A673 (cell line): ENCODE measurements at places on chromosomes 6 and 20.

DNA sequence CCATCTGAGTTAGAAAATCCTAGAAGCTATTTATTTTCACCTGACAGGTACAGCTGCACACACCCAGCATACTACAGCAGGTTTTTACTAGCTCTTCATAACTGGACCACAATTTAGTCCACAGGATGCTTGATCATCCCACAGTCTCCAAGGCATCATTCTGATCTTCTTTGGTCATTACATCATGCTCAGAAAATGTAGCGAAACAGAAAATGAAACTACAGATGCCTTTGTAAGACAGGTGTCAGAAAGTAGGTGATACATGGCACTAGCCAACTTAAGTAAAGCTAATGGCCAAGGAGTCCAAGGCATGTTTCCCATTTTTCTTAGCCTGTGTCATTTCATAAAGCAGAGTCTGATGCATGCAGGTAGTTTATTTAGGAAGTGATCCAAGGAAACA, 102.3 kb downstream of the HTR1B start:
- no peak for DNase-seq

- DNase-seq, result no peak
Observed at GRCh38 chr6:37460805-37461204, 27.8 kb downstream of the CMTR1 start.

GRCh38 chr6:41571021-41571780, 25.0 kb downstream of the FOXP4 start:
- DNase-seq, result peak; percentile 32

- DNase-seq, result no peak
Observed at GRCh38 chr6:20565342-20565741, 31.1 kb downstream of the CDKAL1 start.
